ENCODE measurements at places on chromosomes 11 and 22. TPM values are rescaled to one million over a fixed set of nuclear protein-coding genes. Genes with fewer than 3 reads are reported as not detected.

PITPNB gene
- 75.9 TPM for total RNA-seq

ZNHIT2 gene
- 15.5 TPM for total RNA-seq

PRRG4 gene
- total RNA-seq = 2.1 TPM

WT1 gene
- not detected for total RNA-seq

RTN4R gene
- 0.87 TPM for total RNA-seq

ARHGAP32 gene
- 0.46 TPM for total RNA-seq

TENM4 gene
- 0.03 TPM for total RNA-seq

Data from GM12878 (cell line).